Inflammatory macrophage (primary cell): ENCODE measurements at places on chromosomes 1 and 21.

- DNase-seq = no peak
Measured at GRCh38 chr1:74853756-74854155, 120.8 kb downstream of the TYW3 start.

DNA sequence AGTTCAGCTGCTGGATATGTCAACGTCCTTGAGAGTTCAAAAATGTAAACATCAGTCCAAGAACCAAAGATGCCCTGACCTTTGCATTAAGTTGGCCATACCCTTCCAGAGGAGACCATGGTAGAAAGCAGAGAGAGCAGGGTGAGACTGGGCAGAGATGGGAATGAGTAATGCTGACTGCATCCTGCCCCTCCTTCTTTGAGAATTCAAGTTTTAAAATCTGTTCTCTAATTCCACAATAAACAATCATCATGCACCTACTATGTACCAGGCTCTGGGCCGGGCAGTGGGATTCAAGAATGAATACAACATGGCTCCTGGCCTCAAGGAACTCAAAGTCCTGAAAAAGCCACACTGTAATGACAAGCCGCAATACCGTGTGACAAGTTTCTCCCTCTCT is 3.9 kb upstream of the HAO2 start:
- no peak for DNase-seq

DNA sequence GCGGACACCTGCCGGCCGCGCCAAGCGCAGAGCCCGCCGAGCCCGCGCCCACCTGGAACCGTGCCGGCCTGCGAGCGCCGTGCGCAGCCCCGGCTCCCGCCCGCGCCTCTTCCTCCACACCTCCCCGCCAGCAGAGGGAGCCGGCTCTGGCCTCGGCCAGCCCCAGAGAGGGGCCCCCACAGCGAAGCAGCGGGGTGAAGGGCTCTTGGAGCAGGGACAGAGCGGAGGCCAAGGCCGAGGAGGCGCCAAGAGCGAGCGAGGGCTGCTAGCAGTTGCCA is 50.1 kb upstream of the KRTAP19-8 start:
- no peak for DNase-seq

DNA sequence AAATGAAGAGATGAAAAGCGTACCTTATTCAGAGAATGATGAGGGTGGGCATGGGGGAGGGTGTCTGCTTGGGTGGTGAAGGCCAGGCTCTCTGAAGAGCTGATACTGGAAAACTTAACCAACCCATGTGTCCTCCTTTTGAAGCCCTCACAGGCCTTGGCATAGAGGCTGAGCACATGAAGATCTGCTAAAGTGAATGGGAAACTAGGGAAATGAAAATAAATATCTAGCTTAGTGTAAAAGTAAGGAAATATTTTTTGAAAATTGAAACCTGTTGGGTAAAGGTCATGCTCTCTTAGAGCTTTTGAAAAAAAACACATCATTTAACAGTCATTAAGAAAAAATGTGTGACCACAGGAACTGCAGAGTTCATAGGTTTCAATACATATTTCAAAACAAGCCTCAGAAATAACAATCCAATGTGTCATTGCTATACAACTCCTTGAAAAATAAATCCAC is 40.5 kb upstream of the RALGPS2 start:
- DNase-seq = no peak

DNA sequence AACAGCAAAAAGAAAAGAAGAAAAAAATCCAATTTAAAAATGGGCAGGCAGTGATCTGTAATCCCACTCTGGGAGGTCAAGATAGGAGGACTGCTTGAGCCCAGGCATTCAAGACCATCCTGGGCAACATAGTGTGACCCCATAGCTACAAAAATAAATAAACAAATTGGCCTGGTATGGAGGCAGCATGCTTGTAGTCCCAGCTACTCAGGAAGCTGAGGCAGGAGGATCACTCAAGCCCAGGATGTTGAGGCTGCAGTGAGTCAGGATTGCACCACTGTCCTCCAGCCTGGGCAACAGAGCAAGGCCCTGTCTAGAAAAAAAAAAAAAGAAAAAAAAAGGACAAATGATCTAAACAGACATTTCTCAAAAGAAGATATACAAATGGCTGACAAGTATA is 99.6 kb downstream of the EIF4G3 start:
- peak; percentile 68 for DNase-seq
